HCT116 (cell line): ENCODE measurements at places on chromosomes 1 and 21.

DNA sequence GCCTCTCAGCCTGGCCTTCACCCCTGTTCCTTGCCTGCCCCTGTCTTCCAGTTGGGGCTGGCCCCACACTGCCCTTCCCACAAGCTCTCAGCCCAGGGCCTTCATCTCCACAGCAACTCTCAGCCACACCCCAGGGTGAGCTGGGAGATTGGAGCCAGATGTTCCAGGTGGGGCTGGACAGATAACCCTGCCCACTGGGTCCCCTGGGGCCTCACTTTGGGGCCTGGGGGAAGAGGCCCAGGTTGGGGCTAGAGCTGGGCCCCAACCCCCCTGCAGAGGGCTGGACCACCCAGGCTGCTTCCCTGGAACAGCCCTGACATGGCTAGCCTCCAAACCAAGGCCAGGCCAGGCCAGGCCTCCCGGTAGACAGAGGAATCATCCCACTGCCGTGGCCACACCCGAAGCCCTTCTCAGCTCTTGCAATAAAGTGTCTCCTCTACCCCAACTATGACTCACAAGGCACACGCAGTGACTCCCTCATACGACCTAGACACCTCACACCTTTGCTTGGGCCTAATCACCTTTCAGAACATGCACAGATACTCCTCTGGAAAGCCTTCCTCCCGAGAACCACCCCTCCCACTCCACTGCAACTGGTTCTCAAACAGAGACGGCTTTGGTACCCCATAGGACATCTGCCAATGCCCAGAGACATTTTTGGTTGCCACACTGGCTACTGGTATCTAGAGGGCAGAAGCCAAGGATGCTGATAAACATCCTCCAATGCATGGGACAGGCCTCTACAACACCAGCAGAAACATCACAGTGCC, 22.2 kb downstream of the SLC2A1 start:
- peak; percentile 75 for DNase-seq

GRCh38 chr1:79660129-79660528, 653.6 kb upstream of the ADGRL4 start:
- no peak for DNase-seq

DNA sequence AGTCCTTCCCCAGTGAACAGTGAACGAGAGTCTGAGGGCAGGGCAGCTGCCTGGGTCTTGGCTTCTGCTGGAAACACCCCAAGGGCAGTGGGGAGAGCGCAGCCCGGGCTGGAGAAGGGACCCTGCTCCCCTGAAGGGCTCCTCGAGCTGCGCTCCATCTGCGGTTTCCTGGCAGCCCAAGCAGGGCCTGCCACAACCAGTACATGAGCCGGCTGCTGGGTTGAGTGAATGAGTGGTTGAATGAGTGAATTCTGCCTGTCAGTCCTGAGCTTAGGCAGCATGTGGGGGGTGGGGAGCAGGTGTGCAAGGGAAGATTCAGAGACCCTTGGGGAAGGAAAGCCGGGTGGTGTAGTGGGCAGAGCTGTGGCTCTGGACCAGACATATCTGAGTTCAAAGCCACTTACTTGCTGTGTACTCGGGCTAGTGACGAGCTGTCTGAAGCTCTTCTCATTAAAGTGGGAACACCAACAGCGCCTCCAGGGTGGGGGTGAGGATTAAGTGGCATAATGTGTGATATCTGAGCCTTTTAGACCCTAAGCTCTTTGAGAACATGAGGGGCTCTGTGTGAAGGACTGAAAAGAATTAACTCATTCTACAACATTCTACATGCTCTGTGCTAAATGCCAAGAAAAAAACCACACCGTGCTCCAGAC, 3.7 kb downstream of the OPRD1 start:
- no peak for DNase-seq

DNA sequence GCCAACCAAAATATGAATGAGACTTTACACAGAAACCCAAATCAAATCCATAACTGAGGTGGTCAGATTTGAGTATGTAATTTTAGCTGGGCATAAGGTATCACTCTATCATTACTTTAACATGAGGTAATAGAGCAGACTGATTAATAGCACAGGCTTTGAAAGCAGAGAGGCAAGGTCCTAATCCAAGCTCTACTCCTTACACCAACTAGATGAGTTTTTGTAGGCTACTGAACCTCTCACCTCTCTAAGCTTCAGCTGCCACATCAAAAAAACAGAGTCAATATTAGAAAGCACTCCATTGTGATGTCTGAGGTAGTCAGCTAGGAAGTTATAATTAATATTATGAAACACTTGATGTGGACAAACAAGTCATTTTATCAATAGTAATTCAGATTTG, 63.7 kb downstream of the ARID4B start:
- DNase-seq: no peak

DNA sequence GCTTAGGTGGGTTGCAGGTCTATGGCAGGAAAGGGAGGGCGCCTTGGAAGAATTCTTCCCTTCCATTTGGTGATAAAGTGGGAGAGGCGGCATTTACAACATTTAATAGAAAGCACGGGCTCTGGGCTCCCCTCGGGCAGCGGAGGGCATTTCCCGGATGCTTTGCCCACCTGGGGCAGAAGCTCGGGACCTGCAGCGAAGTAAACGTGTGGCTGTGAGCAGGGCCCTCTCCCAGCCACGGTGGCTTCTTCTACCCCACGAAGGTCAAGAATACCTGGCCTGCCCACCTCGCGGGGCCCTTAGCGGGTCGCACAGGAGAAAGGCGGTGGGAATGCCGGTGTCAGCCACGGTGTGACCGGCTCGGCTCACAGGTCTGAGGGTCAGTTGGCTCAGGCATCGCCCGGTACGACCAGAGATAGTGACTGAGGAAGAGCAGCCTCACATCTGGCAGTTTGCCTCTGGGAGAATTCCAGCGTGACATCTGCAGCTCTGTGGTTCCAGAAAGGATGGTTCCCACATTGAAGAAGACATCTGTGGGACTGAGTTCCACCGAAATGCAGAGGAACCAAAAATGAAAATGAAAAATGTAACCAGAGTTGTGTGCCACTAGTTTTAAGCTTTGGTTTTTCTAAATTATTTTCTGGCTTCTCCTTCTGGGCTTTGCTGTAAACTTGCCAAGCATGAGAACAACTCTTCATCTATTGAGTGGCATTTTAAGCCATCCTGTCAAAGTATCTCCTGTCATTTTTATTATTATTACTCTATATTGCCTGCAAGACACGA, 720 bp upstream of the F3 start:
- no peak for DNase-seq

DNA sequence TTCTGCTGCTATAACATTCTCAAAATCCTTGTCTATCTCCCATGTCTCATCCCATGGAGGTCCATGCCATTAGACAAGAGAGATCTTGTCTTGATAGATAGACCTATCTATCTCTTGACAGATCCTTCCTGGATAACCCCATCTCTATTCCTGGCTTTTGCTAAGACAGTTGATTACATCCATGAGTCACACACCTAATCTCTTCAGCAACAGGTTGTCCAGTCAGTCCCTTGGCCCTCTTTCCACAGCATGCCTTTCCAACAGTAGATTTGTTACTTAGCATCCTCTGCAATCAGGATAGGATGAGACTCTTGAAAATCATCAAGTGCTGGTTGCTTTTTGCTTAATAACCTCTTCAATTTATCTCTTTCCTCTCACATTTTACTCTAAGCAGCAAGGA, 46.6 kb downstream of the TRMT1L start:
- no peak for DNase-seq

- DNase-seq: no peak
These were observed 11.2 kb downstream of the HMGCL start for GRCh38 chr1:23814016-23814415.

DNA sequence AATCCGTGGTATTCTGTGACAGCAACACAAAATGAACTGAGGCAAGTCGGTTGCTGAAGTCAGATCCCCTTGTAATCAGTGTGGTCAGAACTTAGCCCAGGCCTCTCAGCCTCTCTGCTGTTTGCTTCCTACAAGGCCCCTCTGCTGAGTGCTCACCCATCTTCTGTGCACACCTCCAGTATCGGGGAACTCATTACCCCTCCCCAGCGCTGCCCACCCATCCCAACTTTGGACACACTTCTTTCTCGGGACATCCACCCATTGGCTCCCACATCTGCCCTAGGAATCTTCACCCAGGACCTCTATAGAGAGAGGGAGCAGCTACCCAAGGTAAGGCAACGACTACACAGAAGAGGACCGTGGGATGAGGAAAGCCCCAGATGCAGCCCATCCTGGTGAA, 217.5 kb downstream of the MATN1 start:
- no peak for DNase-seq

DNA sequence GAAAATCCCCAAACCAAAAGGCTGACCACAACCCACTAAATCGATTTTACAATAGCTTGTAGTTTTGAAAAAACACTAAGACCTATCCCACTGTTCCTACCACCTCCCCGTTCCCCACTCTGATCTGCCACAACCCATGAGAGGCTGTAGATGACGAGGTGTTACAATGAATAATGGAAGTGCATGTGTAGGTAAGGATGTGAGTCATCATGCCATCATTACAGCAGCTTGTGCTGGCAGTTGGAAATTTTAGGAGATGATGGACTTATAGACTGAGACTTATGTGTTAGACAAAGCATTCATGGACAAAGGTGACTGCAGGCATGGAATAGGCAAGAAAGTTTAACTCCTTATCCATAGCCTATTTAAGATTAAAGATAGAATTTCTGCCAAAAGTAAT, 184.7 kb upstream of the CACYBP start:
- DNase-seq: peak; percentile 89

DNA sequence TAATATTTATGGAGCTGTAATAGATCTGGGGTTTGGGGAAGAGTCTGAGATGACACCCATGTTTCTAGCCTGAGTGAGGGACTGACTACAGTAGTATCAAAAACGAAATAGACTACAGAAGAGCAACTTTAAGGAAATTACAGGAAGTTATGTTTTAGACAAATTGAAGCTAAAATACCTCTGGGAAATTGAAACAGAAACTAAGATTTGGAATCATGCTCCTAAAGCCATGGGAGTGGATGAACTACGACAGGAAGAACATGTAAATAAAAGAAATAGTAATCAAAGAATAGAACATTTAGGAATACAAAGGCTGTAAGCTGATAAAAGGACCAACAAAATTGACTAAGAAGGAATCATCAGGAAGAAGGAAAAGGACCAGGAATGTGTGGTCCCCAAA, 68.9 kb downstream of the KIAA0319L start:
- no peak for DNase-seq

DNA sequence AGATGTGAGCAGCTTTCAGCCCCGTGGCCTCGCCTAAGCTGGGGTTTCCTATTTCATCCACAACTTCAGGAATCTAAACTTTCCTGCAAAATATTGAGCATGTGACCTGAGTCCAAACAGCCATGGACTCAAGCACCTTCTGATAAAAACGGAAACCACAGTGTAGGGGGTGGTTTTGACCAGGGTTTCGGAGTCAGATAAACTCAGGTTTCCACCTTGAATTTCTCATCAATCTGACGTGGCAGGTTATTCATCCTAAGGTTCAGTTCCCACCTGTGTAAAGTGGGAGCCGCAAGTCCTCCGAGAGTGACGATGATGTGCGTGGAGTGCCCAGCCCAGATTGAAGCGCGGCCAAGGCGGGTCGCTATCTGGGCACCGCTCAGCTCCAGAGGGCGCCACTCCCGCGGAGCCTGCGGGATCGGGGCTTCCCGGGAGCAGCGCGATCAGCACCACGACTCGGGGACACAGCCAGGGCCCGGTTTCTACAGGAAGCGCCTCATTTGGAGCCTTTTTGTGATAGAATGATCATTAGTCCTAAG, 871 bp upstream of the ETS2 start:
- DNase-seq: peak; percentile 40

DNA sequence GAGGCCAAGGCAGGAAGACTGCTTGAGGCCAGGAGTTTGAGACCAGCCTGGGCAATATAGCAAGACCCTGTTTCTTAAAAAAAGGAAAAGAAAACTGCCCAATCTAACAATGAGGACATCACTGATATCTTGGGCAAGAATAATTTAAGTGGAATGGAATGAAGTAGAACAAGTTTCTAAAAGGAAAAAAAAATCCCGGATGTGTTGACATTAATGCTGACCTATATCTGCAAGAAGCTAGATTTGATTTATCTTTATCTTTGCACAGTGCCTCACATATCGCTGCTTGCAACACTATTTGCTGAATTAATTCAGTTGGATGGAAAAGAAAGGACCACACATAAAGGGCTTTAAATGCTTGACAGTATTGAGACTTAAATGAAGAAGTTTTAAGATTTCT, 27.8 kb downstream of the DIPK1A start:
- no peak for DNase-seq

GRCh38 chr1:108010581-108010980, 45.6 kb upstream of the VAV3 start:
- DNase-seq: no peak

DNA sequence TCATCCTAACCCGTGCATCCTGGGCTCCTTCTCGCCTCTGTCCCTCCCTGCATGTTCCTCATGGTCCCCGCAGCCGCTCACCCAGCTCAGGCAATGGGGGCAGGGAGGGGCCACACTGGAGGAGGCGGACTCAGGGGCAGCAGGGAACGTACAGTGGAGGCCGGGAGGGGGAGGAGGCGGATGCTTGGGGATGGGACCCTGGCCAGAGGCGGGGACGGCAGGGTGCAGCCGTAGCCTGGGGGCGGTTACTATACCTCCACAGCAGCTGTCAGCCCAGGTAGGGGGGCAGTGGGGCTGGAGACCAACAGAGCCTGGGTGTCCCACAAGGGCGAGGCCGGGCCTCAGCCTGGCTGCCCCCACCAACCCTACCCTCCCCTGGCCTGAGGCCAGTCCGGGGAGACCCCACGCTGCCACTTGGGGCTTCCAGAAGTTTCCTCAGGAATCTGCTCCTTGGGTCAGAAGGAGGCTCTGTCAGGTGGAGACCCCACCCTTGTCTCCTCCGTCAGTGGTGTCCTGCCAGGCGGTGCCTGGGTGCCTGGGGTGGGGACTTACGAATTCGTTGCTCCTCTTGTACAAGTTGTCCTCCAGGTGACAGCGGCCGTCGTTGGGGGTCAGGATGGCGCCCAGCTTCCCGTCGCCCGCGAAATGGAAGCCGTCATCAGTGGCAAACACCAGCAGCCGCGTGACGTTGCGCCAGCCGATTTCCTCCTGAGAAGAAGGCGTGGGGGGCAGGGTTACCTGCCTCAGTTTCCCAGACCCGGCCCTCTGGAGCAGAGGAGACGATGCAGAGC, 20.7 kb downstream of the ITGB2 start:
- DNase-seq: no peak

GRCh38 chr1:17186216-17186909, 18.6 kb upstream of the PADI1 start:
- DNase-seq: no peak

DNA sequence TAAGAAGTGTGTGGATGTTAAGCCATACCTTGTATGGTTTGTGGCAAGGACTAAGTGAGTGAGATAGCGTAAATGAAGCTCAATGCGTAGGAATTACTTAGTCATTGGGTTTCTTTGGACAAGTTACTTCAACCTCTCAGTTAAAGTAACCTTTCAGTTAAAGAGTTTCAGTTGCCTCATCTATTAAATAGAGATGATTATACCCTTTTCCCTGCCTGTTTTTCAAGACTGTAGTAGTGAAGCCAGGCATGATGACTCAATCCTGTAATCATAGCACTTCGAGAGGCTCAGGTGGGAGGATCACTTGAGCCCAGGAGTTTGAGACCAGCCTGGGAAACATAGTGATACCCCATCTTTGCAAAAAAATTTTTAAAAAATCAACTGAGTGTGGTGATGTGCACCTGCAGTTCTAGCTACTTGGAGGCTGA, 6.3 kb downstream of the ZMPSTE24 start:
- no peak for DNase-seq

- DNase-seq: no peak
These were observed 357.0 kb downstream of the TTLL7 start for GRCh38 chr1:83641796-83642443.

- DNase-seq: peak; percentile 38
These were observed 34.4 kb downstream of the WLS start for GRCh38 chr1:68197891-68198290.

GRCh38 chr21:37183749-37184148, 83.4 kb downstream of the VPS26C start:
- DNase-seq: no peak

- DNase-seq: no peak
These were observed 187.0 kb upstream of the RUNX1 start for GRCh38 chr21:35236090-35236489.
